ENCODE measurements at places on chromosomes 3 and 15. TPM values are rescaled to one million over a fixed set of nuclear protein-coding genes. Genes with fewer than 3 reads are reported as not detected.

- DNase-seq: no peak
Measured at GRCh38 chr3:66113542-66113941, 74.8 kb upstream of the MAGI1 start.

- no peak for DNase-seq
Measured at GRCh38 chr3:148757238-148758215, 59.8 kb downstream of the AGTR1 start.

GRCh38 chr15:89774492-89774891 lies 1.6 kb upstream of the MESP2 start:
- DNase-seq: no peak

- DNase-seq: no peak
Measured at GRCh38 chr3:149532489-149533180, 58.1 kb downstream of the TM4SF4 start.

WDR72 gene
- 0.01 TPM for polyA plus RNA-seq

GRCh38 chr3:143751643-143752178 lies 96.6 kb downstream of the SLC9A9 start:
- DNase-seq: no peak

CCDC39 gene
- polyA plus RNA-seq: not detected

GRCh38 chr3:186510374-186511079 lies 33.7 kb downstream of the CRYGS start:
- DNase-seq: peak; percentile 2

DNA sequence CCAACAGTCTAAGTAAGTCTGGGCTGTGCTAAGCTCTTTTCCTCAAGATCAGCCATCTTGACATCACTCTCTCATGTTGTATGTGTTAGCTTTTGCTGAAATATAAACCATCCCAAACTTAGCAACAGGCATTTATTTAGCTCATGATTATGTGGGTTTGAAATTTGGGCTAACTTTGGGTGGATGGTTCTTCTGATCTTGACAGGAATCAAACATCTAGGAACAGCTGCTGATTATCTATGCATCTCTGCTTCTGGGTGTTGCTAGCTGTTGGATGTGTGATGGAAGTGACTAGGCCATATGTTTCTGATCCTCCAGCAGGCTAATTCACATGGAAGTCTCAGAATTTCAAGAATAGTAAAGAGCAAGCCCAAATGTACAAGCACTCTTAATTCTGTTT lies 615.2 kb upstream of the TGFBR2 start:
- no peak for DNase-seq

All from keratinocyte (primary cell).